NCI-H345 (cell line): ENCODE measurements at places on chromosomes 7 and 10.

DNA sequence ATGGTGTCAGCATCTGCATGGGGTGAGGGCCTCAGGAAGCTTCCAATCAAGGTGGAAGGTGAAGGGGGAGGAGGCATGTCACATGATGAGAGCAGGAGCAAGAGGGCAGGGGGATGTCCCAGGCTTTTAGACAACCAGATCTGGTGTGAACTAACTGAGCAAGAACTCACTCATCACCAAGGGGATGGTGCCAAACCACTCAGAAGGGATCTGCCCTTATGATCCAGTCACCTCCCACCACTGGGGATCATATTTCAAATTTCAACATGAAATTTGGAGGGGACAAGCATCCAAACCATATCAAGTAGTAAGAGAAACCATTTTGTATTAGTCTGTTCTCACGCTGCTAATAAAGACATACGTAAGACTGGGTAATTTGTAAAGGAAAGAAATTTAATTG lies 33.6 kb downstream of the THNSL1 start:
- DNase-seq = no peak

DNA sequence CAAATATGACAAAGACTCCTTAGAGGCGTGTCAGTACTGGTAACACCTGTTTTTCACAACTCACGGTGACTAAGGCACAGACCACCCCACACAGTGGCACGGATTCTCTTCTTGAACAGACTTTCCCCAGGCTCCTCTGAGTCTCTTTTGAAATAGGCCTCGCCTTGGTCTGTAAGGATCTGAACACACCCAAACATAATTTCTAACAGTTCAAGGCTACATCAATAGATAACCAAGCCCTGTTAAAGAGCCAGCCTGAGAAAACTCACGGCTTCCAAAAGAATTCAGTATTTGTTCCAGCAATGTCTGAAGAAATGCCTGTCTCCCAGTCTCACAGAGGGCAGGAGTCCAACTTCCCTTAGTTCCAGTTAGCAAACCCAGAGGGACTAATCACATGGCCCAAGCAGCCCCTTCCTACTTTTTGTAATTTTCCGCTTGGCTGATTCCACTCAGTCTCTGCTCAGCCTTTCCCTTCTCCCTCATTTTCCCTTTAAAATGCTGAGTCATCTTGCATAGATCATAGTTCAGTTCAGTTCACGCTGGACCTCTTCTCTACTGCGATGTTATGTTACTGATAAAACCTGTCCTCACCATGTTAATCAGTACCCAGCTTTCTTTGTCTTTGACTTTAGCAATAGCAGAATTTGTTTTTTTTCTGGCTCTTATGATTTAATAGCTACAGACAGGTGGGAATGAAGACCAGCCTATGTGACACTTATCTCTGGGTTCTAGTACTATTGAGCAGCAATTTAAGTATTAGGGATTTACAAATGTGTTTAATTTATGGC lies 22.6 kb upstream of the AKR1C3 start:
- DNase-seq = peak; percentile 2

- no peak for DNase-seq
These were observed 38.0 kb downstream of the ZNF777 start for GRCh38 chr7:149422914-149423301.

DNA sequence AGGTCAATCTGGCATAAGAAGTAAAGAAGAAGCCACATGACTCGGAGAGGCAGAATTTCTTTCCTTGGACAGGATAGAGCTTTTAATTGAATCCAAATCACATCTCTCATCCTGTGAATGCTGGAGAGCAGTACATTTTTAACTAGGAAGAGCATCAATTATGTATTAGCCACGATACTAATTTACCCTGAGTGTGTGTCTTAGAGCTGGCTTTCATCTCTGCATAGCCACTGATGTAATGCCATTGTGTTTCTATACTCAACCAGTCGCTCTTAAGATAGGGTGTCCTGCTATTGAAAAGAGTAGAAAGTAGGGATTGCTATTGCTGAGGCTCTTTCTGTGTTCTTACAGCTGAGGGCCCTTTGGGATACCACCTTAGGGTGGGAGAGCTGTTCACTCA lies 280.3 kb downstream of the AUTS2 start:
- DNase-seq = no peak

DNA sequence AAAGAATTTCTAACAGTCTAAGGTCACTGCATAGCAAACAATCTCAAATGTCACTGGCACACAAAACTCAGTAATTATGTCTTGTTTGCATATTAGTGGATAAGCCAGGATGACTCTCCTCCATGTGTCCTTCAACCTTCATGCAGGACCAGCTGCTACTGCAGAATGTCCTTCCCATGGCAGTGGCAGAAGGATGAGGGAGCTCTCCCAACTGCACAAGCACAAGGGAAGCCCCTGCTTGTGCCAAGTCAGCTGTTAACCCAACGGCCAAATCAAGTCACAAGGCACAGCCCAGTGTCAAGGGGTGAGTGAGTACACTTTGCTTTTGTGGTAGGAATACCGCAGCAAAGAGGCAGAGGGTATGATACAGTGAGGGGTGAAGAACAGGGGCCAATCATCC lies 59.3 kb upstream of the VWC2 start:
- DNase-seq = no peak
